Endodermal cell (in vitro differentiated cells): ENCODE measurements at places on chromosomes 3 and 15. TPM values are rescaled to one million over a fixed set of nuclear protein-coding genes. Genes with fewer than 3 reads are reported as not detected.

Gene FOXB1
- 0.73 and 1.7 TPM in 2 replicates for total RNA-seq

GRCh38 chr3:172181932-172182586 is 142.7 kb downstream of the FNDC3B start:
- H3K36me3 ChIP-seq, result peaks cover 37% of the 10 kb centered on the region
- DNase-seq, result peak; percentile 63
- no peak overlapping the region for H3K27ac ChIP-seq
- peaks cover 5% of the 10 kb centered on the region for H3K4me1 ChIP-seq
- no peak overlapping the region for H3K4me3 ChIP-seq

GRCh38 chr15:63349156-63349555 is 32.5 kb downstream of the CA12 start:
- DNase-seq, result no peak
- H3K4me1 ChIP-seq, result peaks cover 4% of the 10 kb centered on the region
- no peaks in the 10 kb centered on the region for H3K36me3 ChIP-seq
- no peak overlapping the region for H3K27ac ChIP-seq
- no peak overlapping the region for H3K4me3 ChIP-seq
- H3K27me3 ChIP-seq, result peaks cover under 1% of the 10 kb centered on the region

GRCh38 chr3:125647318-125648014 is 52.2 kb upstream of the OSBPL11 start:
- no peaks in the 10 kb centered on the region for H3K4me1 ChIP-seq
- H3K27ac ChIP-seq, result no peak overlapping the region
- H3K27me3 ChIP-seq, result no peaks in the 10 kb centered on the region
- no peaks in the 10 kb centered on the region for H3K36me3 ChIP-seq
- no peak overlapping the region for H3K4me3 ChIP-seq
- DNase-seq, result peak; percentile 71

Gene NTRK3
- 0.11 to 0.82 TPM (median 0.52 TPM) in 3 replicates for total RNA-seq

- H3K27ac ChIP-seq, result no peak overlapping the region
- no peaks in the 10 kb centered on the region for H3K27me3 ChIP-seq
- no peak for DNase-seq
- peaks cover 10% of the 10 kb centered on the region for H3K4me1 ChIP-seq
Observed at GRCh38 chr3:59257506-59257905, 207.7 kb upstream of the CFAP20DC start.

- no peak overlapping the region for H3K4me3 ChIP-seq
- DNase-seq, result peak; percentile 57
- no peaks in the 10 kb centered on the region for H3K36me3 ChIP-seq
- peaks cover 6% of the 10 kb centered on the region for H3K27me3 ChIP-seq
- H3K27ac ChIP-seq, result no peak overlapping the region
- H3K4me1 ChIP-seq, result peaks cover 7% of the 10 kb centered on the region
Observed at GRCh38 chr3:119304201-119304713, 10.1 kb downstream of the ARHGAP31 start.
